ENCODE measurements at places on chromosomes 12 and 14. TPM values are rescaled to one million over a fixed set of nuclear protein-coding genes. Genes with fewer than 3 reads are reported as not detected.

- no peak for DNase-seq
These were observed 198.3 kb upstream of the AMIGO2 start for GRCh38 chr12:47277972-47278448.

GRCh38 chr12:92337128-92337527 is 191.5 kb upstream of the BTG1 start:
- DNase-seq: no peak

The SERPINA6 gene
- not detected for total RNA-seq

GRCh38 chr14:58805605-58806409 is 168.0 kb downstream of the DACT1 start:
- DNase-seq: no peak

DNA sequence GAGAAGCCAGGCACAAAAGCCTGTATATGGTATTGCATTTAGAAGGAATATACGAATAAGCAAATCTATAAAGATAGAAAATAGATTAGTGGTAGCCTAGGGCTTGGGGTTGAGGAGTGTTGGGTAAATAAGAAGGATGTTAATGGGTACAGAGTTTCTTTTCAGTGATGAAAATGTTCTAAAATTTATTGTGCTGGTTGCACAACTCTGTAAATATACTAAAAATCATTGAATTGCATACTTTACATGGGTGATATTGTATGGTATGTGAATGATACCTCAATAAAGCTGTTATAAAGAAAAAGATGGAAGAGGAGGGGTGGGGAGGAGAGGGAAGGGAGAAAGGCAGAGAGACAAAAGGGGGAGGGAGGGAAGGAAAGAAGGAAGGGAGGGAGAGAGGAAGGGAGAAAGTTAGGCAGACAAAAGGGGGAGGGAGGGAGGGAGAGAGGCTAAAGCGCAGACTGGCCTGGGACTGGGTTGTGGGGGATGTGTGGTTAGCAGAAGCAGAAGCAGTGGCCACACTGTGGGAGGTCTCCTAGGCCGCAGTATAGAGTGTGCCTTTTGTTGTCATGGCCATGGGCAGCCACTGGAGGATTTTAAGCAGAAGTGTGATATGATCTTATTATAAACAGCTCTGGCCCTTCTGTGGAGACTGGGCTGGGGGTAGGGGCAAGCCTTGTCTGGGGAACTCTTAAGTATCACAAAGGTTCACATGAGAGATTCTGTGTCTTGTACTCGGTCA is 73.6 kb upstream of the ELK3 start:
- no peak for DNase-seq

GRCh38 chr12:92124689-92125029 is 21.0 kb downstream of the BTG1 start:
- DNase-seq: no peak

- no peak for DNase-seq
These were observed 28.5 kb downstream of the CDKN1B start for GRCh38 chr12:12745576-12746211.
